ENCODE measurements at places on chromosomes 3 and 15. TPM values are rescaled to one million over a fixed set of nuclear protein-coding genes. Genes with fewer than 3 reads are reported as not detected.

PGBD4 gene
- total RNA-seq = 1.7 TPM

ANKUB1 gene
- not detected for total RNA-seq

SLC22A14 gene
- total RNA-seq = 0.93 TPM

LARP6 gene
- 21.6 TPM for total RNA-seq

ZNF770 gene
- total RNA-seq = 39.3 TPM

TPRG1 gene
- total RNA-seq = 1.3 TPM

CCNB2 gene
- 13.1 TPM for total RNA-seq

DNA sequence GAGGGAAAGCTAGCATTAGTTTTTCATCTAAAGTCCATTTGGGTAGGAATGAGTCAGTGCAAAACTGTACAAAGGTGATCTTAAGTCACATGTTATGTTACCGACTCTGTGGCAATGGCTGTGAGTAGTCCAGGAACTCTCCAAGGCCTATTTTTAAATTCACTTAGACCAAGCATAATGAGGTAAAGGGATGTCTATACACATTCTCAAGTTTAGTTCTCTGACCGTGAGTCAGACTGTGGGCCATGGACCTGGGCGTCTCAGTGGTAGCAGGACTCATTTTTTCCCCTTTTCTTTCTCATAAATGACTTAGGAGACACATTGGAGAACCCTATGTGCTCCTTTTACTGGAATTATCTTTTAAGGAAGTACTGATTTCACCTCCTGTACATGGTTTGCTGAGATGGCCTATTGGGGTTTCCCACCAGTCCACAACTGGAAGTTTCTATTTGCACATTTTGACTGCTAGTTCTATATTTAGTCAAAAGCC, 488.7 kb upstream of the TPRG1 start:
- DNase-seq = no peak
- H3K36me3 ChIP-seq = no peaks in the 10 kb centered on the region

GRCh38 chr3:172750069-172750367, 508 bp upstream of the ECT2 start:
- DNase-seq = no peak
- H3K27ac ChIP-seq = peak overlapping the region; percentile 53
- H3K4me1 ChIP-seq = peaks cover 7% of the 10 kb centered on the region
- H3K27me3 ChIP-seq = no peaks in the 10 kb centered on the region
- H3K36me3 ChIP-seq = no peaks in the 10 kb centered on the region

DNA sequence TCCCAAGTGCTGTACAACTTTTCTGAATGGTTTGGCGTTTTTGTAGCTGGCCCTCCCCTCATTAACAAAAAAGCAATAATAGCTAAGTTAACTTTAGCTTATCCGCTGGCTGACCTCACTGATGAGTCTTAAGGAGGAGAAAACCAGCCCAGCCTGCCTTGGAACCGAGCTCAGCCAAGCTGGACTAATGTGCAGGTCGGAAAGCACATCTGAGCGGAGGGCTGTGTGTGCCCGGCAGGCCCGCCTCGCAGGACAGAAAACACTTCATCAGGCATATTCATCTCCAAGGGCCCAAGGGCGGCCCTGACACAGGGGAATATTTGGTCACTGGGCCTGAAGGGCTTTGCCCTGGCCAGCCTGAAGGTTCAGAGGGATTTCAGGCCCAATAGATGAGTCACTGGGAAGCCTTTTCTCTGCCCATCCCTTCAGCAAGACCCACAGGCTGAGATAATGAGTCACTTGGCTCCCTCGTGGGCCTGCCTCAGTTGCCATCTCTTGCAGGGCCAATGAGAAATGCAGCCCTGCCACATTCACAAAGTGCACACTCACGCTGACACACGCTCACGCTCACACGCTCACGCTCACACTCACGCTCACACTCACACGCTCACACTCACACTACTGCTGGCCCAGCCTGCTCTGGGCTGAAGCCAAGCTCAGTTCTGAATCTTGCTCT, 75.1 kb downstream of the SLC12A8 start:
- H3K36me3 ChIP-seq = no peaks in the 10 kb centered on the region
- peaks cover 16% of the 10 kb centered on the region for H3K4me1 ChIP-seq
- DNase-seq = no peak
- H3K27me3 ChIP-seq = peaks cover 6% of the 10 kb centered on the region
- H3K27ac ChIP-seq = no peak overlapping the region

DNA sequence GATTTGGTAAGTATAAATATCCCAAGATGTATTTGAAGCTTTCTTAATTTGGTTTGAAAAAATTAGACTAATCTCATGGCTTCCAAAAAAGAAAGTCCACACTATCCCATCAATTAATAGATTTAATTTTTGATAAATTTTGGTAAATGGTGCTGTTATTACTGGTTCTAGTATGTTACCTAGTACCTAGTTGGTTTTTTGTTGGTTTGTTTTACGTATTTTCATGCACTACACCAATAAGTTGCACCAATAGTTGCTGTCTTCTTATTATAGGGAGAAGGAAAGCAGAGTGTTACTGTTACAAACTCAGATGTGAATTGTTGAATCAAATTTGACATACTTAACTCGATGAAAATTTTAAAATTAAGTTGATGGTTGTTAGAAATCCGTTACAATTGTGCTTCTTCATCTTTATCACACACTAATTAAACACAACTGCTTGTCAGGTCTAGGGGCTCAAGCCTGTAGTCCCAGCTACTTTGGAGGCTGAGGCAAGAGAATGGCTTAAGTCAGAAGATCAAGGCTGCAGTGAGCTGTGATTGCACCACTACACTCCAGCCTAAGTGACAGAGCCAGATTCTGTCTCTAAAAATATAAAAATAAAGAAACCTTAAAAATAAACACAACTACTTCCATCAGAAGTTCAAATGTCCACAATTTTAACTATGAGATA, 23.1 kb upstream of the MBNL1 start:
- no peaks in the 10 kb centered on the region for H3K36me3 ChIP-seq
- H3K27me3 ChIP-seq = peaks cover 2% of the 10 kb centered on the region
- no peaks in the 10 kb centered on the region for H3K4me1 ChIP-seq
- no peak for DNase-seq

DNA sequence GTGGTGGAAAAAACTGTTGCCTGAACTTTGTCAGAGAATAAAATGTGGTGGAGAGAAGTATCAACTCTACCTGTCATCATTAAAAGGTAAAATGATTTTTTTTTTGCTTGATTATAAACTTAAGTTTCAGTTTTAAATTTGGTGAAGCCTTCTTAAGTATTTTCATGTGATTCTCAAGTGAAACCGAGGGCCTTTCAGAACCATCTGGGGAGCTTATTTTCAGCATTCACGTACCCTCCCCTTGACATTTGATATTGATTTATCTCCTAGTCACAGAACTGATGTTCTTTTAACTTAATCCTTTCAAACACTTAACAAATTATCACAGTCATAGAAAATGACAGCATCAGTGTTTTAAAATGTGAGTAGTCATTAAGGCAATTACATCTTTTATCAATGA, 38.5 kb downstream of the HPS3 start:
- no peaks in the 10 kb centered on the region for H3K36me3 ChIP-seq
- H3K27me3 ChIP-seq = no peaks in the 10 kb centered on the region
- peaks cover 11% of the 10 kb centered on the region for H3K4me1 ChIP-seq
- no peak overlapping the region for H3K27ac ChIP-seq
- no peak for DNase-seq

DNA sequence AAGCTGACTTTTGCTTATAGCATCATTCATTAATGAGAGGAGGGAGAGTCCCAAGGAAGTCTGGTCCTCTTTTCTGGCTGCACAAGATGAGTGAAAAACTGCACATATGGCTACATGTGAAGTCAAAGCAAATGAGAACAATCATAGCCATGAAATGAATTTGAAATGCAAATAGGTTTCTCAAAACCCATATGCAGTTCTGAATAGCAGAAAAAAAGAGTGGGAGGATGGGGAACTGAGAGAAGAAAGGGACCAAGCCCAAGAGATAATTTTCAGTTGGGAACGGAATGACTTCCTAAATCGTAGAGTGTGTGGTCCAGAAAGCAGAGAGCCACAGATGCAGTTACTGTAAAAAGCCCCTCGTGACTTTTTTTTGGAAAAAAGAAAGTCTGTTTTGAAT, 66.3 kb downstream of the GTPBP8 start:
- H3K27ac ChIP-seq = no peak overlapping the region
- no peak for DNase-seq
- H3K4me3 ChIP-seq = no peak overlapping the region
- H3K36me3 ChIP-seq = no peaks in the 10 kb centered on the region

DNA sequence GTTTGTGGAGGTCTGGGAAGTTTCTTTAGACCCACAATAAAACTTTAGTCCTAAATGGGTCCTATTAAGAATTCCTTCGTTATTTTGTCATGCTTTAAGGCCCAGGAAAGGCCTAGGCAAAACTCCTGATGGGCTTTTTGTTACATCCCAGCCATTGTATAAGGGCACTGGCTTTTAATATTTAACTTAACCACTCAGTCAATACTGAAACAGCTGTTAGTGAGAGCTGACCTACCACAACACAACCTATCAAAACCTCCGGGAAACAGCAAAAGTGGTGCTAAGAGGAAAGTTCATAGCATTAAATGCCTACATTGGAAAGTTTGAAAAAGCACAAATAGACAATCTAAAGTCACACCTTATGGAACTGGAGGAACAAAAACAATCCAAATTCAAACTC, 39.6 kb downstream of the ALCAM start:
- no peaks in the 10 kb centered on the region for H3K4me1 ChIP-seq
- no peak for DNase-seq
- H3K4me3 ChIP-seq = no peak overlapping the region
- H3K27ac ChIP-seq = no peak overlapping the region

GRCh38 chr15:66025015-66025452, 155.7 kb downstream of the RAB11A start:
- no peak overlapping the region for H3K4me3 ChIP-seq
- H3K27me3 ChIP-seq = peaks cover 5% of the 10 kb centered on the region
- no peak for DNase-seq
- no peaks in the 10 kb centered on the region for H3K4me1 ChIP-seq

DNA sequence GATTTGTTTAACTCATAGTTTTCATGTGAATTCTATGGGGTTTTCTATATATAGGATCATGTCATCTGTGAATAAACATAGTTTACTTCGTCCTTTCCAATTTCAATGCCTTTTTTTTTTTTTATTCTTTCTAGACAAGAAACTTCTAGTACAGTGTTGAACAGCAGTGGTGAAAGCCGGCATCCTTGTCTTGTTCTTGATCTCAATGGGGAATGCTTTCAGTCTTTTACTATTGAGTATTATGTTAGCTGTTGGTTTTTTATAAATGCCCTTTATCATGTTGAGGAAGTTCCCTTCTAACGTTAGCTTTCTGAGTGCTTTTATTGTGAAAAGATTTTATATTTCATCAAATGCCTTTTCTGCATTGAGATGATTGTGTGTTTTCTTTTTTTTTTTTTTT, 69.0 kb downstream of the SLMAP start:
- no peaks in the 10 kb centered on the region for H3K27me3 ChIP-seq
- no peak overlapping the region for H3K27ac ChIP-seq
- no peaks in the 10 kb centered on the region for H3K36me3 ChIP-seq
- H3K4me3 ChIP-seq = no peak overlapping the region
- H3K4me1 ChIP-seq = no peaks in the 10 kb centered on the region
- no peak for DNase-seq

DNA sequence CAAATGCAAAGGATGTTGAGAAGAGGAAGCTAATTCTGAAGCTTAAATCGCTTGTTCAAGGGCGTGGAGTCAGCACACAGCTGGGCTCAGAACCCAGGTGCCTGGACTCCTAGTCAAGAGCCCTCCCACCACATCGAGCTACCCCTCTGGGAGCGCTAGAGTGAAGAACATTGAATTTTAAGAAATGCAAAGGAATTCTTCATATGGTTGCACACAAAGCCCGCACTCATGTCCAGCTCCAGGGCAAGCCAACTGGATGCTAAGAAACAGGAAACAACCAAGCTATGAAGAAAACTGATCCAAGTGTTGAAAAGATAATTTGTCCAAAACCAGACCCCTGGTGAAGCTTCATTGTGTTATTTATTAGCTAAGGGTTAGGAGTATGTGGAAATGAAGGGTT, 122.3 kb downstream of the ALDH1A2 start:
- H3K4me1 ChIP-seq = no peaks in the 10 kb centered on the region
- H3K27me3 ChIP-seq = peaks cover 3% of the 10 kb centered on the region
- H3K27ac ChIP-seq = no peak overlapping the region

DNA sequence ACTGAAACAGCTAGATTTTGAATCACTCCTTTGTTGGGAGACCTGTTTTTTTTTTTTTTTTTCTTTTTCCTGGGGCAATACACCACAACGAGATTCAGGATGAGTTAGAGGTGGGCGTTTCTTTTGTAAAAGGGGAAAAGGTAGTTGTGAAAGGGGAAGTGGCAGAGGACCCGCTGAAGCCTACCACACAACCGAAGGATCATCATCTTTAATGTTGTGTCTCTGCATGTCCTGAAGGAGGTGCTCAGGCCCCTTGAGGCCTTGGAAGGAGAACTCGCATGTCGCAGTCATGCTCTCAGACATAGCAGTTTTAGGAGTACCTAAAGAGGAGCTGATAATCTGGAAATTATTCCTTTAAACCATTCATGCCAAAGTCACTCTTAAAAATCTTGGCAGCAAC, 137.9 kb upstream of the LRIG1 start:
- no peak overlapping the region for H3K27ac ChIP-seq
- no peaks in the 10 kb centered on the region for H3K36me3 ChIP-seq
- peaks cover 2% of the 10 kb centered on the region for H3K27me3 ChIP-seq
- no peak overlapping the region for H3K4me3 ChIP-seq
- peaks cover 2% of the 10 kb centered on the region for H3K4me1 ChIP-seq

- H3K36me3 ChIP-seq = no peaks in the 10 kb centered on the region
- no peak overlapping the region for H3K27ac ChIP-seq
- H3K4me1 ChIP-seq = peaks cover 49% of the 10 kb centered on the region
- H3K4me3 ChIP-seq = peak overlapping the region; percentile 25
Observed at GRCh38 chr15:74418575-74419338, 15.0 kb downstream of the SEMA7A start.

- DNase-seq = no peak
- H3K36me3 ChIP-seq = no peaks in the 10 kb centered on the region
- H3K4me3 ChIP-seq = no peak overlapping the region
- no peak overlapping the region for H3K27ac ChIP-seq
- H3K27me3 ChIP-seq = no peaks in the 10 kb centered on the region
Observed at GRCh38 chr3:138245026-138245425, 57.9 kb downstream of the ARMC8 start.

- H3K4me3 ChIP-seq = no peak overlapping the region
- H3K4me1 ChIP-seq = peaks cover 3% of the 10 kb centered on the region
- no peaks in the 10 kb centered on the region for H3K27me3 ChIP-seq
- H3K27ac ChIP-seq = no peak overlapping the region
- no peak for DNase-seq
Observed at GRCh38 chr3:34727700-34728099, 911.6 kb upstream of the ARPP21 start.

DNA sequence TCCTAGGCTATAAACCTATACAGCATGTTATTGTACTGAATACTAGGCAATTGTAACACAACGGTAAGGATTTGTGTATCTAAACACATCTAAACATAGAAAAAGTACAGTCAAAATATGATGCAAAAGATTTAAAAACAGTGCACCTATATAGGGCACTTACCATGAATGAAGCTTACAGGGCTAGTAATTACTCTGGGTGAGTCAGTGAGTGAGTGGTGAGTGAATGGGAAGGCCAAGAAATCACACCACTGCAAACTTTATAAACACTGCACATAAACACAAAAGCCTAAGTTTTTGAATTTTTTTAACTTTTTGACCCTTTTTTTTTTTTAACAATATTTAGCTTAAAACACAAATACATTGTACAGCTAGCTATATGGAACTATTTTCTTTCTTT, 204.7 kb upstream of the CTNNB1 start:
- no peaks in the 10 kb centered on the region for H3K27me3 ChIP-seq
- H3K27ac ChIP-seq = no peak overlapping the region
- no peak overlapping the region for H3K4me3 ChIP-seq
- DNase-seq = no peak
- peaks cover 12% of the 10 kb centered on the region for H3K4me1 ChIP-seq
- H3K36me3 ChIP-seq = no peaks in the 10 kb centered on the region

Data from glutamatergic neuron (in vitro differentiated cells).